ENCODE measurements at places on chromosomes 12 and 14.

- no peak for DNase-seq
Measured at GRCh38 chr14:61653507-61653906, 41.8 kb upstream of the HIF1A start.

- DNase-seq, result no peak
Measured at GRCh38 chr12:23947395-23947794, 2.1 kb downstream of the SOX5 start.

- no peak for DNase-seq
Measured at GRCh38 chr14:71183876-71184689, 276.8 kb downstream of the PCNX1 start.

GRCh38 chr12:27919671-27920235, 52.8 kb downstream of the PTHLH start:
- DNase-seq, result no peak

- no peak for DNase-seq
Measured at GRCh38 chr12:116323406-116324386, 46.2 kb upstream of the MED13L start.

DNA sequence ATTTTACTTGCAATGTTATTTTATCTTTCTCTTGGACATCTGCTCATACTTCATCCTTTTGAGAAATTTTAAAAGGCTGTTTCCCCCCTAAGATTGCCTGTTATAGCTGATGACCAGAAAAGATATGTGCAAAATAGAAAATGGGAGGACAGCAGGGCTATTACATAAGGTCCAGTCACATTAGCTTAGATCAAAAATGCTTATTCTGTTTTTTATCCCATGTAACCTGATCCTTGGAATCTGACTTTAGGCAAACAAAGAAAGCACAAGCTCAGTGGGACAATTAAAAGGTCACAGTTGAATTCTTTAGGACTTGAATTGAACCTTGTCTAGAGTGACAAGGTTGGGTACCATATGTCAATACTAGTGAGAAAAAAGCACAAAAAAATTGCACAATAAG, 65.1 kb upstream of the TRHDE start:
- DNase-seq, result no peak

- DNase-seq, result no peak
Measured at GRCh38 chr14:24100197-24100981, 6.3 kb downstream of the PCK2 start.

DNA sequence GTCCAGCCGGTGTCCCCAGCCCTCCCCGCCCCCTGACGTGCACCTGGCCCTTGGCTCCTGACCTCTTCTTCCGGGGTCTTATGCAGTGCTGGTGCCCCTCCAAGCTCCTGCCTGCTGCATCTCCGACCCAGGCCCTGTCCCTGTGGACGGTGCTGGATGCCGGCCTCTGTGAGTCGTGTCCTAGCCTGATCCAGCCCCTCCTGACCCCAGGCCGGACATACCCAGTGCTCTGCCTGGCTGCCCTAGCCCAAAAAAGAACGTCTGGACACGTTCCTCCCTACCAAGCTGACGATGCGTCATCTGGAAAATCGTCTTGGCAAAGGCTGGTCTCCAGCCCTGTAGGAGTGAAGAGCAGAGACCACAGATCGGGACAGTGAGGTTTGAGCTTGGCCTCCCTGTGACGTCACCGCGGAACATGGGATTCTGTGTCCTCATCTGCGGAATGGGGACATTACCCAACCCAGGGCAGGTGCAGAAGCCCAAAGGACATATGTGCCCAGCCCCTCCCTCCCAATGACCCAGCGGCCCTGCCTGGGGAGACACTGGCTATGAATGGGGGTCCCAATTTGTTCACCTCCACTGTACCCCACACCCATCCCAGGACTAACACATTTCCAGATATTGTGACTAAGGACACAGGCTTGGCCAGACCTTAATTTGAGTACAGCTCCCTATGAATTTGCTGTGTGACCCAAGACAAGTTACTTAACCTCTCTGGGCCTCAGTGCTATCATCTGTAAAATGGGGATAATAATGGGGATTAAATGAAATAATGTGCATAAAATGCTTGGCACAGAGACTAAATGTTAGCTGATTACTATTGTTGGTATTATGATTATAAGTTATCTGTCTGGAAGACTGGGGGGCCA, 51.0 kb upstream of the BCL11B start:
- DNase-seq, result no peak

DNA sequence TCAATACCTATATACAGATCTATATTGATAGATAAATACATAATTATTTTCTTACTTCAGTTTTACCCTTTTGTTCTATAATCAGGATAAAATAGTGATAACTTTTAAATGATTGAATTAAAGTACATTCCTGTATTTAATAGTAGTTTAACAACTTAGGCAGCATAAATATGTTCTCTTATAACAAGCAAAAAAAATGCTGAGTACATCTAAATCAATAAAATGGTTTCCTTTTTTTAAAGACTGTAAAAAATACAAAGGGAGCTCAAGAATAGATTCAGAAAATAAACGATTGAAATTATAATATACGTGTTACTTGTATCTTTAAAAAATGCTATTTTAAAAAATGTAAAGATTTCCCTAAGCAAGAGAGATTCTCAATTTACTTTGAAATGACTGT, 393.7 kb upstream of the TMEM132C start:
- no peak for DNase-seq

GRCh38 chr12:116779597-116779996, 41.5 kb downstream of the RNFT2 start:
- no peak for DNase-seq

DNA sequence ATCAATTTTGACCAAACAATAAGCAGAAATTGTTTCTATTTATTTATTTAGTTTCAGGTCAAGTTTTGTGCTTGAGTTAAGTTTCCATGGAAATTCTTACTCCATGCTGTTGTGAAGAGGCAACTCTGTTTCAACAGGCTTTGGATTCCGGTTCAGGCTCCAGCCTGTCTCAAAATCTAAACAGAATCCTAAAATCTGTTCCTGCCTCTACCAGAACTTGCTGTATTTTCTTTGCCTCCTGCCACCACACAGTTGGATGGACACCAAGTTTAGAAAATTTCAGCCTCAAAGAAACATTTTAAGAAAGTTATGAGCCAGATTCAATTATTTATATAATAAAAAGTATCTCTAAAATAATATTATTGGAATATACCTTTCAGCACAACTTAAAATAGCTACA, 330.9 kb downstream of the FOXG1 start:
- no peak for DNase-seq

DNA sequence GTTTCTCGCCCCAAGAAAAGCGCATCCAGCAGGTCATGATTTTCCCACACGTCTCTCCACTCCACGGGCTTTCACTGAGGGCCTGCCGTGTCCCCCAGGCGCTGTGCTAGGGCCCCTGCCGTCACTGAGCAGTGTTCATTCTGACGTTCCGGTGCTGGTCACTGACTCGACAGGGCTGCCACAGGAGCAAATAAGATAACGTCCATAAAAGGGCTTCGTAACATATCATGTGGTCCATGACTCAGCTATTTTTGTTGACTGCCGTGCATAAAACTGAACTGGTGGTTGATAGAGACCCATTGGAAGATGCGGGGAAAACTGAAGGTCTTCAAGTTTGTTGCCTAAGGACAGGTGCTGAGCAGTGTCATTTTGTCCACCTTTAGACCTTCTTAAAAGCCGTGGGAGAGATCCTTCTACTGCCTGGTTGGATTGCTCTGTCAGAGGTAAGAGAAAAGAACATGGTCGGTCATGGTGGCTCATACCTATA, 46.3 kb downstream of the ADGRD1 start:
- DNase-seq, result no peak

GRCh38 chr14:72982146-72982708, 44.7 kb downstream of the ZFYVE1 start:
- DNase-seq, result no peak

- DNase-seq, result no peak
Measured at GRCh38 chr12:31207799-31208465, 118.0 kb downstream of the SINHCAF start.

DNA sequence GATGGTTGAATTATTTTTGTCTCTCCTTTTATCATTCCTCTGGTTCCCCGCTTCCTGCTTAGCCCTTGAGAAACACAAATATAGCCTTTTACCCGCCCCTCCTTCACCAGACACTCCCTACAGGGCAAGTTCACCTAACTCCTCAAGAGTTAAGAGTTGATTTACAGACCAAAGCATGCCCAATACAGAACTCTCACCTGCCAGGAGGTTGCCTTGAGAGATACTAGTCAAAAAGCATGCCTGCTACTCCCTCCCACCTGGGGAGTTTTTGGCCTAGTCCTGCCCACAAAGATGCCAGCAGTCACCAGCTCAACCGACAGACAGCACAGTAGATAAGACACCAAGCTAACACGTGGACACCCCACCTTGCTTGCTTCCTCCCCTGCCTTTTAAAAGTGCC, 11.2 kb downstream of the LGMN start:
- no peak for DNase-seq

DNA sequence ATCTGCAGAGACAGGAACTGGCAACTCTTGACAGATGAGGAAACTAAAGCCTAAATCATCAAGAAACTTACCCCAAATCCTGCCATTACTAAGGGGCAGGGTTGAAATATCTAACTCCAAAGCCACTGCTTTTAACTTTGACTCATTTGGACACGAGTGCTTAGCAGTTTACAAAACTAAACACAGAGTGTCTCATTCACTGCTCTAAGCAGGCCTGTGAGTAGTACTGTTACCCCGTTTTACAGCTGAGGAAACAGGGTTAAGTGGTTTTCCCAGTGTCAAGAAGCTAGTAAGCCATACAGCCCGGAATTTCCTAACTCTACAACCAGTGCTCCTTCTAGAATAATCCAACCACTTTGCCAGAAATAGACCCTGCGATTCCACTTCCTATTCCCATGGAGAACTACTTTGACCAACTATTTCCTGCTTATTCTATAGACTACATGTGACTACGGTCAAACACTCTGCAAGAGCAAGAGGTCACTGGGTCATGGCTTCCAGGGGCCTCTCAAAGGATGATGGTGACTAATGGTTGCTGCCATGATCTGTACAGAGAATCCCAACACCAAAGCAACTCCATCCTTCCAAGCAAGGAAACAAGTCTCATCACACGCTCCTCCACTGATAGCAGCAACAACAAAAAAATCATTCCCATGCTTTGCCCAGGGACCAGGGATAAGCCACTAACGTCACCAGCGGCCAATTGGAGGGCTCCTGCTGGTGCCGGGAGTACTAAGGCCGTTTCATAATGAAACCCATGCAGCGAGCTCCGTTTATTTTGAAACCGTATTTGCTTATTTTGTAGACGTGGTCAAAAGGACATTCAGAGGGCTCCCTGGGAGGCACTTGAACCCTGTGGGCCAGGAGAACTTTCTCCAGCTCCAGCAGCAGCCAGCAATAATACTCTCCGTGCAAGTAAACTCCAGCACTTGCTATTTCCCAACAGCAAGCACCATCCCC, 56.3 kb downstream of the NUAK1 start:
- no peak for DNase-seq

- no peak for DNase-seq
Measured at GRCh38 chr12:51393676-51394545, 2.7 kb upstream of the GALNT6 start.

DNA sequence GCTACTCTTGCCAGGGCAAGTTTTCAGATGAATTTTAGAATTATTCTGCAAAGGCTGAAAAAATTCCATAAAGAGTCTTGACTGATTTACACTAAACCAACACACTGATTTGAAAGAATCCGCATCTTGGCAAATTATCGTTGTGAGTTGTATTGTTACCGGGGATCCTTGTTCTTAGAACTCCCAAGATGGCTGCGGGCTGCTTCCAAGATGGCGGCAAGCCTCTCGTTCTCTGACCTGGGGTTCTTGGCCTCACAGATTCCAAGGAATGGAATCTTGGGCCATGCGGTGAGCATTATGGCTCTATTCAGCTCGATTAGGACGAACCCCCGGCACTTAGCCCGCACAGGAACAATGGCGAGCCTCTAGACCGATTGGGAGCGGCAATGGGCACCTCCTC, 132.5 kb downstream of the ZNF664 start:
- no peak for DNase-seq

- DNase-seq, result no peak
Measured at GRCh38 chr12:118274066-118274465, 98.6 kb downstream of the TAOK3 start.

DNA sequence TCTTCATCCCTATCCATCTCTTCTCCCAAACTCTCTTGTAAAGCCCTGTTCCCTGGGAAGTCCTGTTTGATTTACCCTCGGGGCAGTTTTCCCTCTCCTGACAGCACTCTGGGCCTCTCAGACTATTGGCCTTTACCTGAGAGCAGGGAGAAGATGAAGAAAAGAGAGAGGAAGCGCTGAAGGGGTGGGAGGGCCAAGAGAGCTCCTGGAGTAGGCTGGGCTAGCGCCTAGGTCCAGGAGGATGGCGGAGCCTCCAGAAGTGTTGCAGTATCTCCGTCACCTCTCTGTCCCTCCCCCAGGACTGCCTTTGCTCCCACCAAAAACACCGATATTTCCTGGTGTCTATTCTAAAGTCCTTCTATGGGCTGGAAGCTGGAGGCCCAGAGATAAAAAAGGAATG, 5.7 kb upstream of the IGFBP6 start:
- DNase-seq, result no peak

DNA sequence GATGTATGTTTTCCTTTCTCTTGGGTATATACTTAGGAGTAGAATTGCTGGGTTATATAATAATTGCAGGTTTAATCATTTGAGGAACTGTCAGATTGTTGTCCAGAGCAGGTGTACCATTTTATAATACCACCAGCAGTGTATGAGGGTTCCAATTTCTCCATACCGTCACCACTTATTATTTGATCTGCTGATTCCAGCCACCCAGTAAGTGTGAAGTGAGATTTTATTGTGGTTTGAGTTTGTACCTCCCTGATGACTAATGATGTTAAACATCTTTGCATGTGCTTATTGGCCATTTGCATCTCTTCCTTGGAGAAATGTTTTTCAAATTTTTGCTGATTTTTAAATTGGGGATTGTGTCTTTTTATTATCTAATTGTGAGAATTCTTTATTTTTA, 15.1 kb downstream of the NCKAP5L start:
- DNase-seq, result no peak

DNA sequence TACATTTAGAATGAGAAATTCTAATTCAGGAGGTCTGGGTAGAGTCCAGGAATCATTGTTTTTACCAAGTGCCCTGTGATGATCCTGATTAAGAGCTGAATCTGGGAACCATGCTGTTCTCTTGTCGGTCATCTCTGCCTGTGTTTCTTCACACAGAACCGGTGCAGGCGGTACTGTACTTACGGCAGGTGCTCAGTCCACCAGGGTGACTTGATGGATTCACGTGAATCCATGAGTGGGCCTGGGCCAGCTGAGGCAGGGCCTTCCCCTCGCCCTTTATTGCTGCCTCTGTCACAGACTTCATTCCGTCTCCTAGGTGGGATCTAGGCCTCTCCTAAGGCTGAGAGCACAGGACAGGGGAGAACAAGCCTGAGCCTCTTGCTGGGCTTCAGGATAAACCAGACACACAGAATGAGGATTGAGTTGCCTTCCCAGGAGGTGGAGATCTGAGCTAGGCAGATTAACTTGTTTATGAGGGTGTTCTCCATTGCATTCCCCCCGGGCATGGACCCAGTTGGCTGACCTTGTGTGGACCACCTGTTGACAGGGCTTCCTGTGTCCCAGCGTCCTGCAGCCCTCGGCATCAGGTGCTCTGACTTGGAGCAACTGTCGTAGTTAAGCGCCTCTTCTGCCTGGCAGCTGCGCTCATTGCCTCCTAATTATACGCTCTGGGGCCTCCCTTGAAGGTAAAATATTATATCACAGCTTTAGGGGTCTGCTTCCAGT, 42.1 kb downstream of the B4GALNT3 start:
- DNase-seq, result no peak

- no peak for DNase-seq
Measured at GRCh38 chr14:22801716-22802115, 13.5 kb downstream of the SLC7A7 start.

- DNase-seq, result no peak
Measured at GRCh38 chr14:86779416-86779815, 1213.6 kb downstream of the GALC start.

Measured in ovary (tissue), 10 donors.